ENCODE measurements at places on chromosomes 5 and 9.

GRCh38 chr9:77877976-77878375 lies 153.6 kb downstream of the GNAQ start:
- no peak for DNase-seq

GRCh38 chr5:126883564-126884245 lies 106.8 kb downstream of the LMNB1 start:
- no peak for DNase-seq

DNA sequence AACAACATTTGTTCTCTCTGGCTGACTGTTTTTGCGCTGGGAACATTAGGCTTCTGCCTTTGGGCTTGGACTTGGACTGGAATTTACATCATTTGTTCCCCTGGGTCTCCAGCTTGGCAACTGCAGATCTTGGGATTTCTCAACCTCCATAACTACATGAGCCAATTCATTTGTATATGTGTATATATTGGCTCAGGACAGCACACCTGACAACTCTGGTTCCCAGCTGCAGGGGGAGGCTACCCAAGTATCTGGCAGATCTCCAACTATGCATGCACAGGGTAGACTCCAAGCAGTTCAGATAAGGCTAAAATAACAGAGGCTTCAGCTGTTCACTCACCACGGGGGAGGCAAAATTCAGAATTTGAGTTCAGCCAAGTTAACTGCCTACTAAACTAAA lies 31.6 kb upstream of the F2RL1 start:
- peak; percentile 19 for DNase-seq

DNA sequence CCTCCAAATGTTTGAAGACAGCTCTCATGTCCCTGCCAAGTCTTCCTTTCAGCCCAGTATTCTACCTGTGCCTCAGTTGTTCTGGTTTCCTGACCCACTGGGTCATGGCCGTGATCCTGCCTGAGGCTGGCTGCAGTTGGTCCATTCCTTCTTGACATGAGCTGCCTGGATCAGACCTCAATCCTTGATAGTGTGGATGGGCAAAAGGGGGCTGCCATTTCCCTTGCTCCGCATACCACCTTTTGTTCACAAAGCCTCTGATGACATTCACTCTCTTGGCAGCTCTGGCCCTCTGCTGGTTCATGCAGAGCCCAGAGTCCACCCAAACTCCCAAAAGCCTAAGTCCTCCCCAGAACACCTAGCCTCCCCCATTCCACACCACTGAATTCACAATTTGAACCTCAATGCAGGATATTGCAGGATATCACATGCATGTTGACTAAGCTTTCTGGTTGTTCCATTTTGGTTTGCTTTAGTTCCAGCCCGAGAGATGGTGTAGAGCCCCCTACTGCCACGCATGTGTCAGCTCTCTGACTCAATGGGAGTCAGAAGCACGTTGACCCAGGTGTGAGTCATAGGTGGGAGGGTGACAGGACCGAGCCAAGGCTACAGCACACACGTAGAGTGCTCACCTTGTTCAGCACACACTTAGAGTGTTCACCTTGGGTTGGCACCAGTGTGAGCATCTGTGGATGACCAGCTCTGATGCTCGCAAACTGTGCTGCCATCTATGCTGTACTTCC lies 137.2 kb downstream of the MTX3 start:
- DNase-seq = no peak

DNA sequence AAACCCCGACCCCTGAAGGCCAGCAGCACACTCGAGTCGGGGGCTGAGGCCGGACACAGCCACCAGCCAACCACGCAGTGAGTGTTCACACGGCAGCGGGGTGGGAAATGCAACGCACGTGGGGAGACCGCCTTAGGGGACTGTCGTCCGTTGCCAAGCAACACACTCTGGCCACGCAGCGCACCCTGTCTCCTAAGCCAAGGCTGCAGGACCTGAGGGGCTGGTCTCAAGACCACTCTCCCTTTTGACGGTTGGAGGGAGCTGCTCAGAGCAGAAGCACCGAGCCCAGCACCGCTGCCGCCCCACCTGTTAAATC lies 7.5 kb downstream of the BRD9 start:
- no peak for DNase-seq

- DNase-seq = no peak
Measured at GRCh38 chr9:15374310-15374709, 48.4 kb upstream of the SNAPC3 start.

GRCh38 chr9:2655411-2655901 lies 33.9 kb downstream of the VLDLR start:
- DNase-seq = no peak

DNA sequence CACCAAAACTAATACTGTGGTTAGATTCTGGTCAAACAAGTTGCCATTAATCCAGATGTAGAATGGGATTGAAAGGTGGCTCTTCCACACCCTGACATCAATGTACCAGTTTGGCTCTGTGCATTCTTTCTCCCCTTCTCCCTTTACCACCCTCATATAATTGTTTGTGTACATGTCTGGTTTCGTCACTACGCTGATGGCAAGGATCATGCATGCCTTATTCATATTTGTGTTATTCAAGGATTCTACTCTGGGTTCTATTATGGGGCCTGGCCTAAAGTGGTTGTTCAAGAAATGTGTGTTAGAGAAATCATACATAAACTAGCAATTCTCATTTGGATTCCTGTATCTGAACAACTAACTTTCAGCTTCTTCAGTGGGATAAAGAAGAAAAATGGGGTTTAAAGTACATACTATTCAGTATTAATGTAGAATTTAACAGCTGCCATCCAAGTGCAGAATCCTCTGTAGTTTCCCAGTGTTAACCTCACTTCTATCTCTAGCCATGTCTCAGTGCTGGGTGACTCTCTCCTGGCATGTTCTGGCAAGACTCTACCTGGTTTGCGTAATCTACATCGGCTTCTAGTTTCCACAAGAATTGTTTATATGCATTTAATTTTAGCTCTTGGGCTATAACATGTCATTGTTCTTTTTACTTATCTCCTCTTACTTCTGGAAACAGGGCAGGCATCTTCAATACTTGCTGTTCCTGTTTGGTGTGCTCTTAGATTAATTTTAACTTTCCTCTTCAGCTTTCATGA lies 27.9 kb upstream of the CDKN2B start:
- DNase-seq = no peak

DNA sequence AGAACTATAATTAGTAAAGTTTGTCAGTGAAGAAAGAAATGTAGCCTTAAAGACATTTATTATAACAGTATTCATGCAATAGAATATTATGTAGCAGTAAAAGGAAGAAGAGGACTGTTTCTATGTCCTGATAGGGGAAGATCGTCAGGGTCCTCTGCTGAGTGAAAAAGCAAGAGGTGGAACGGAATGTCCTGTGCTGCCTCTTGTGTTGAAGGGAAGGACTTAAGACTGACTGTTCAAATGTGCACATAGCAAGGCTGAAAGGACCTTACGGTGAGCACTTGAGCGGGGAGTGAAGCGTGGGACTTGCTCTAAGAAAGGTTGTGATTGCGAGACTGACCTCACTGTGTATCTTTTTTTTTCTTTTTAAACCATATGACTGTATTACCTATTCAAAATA lies 63.2 kb downstream of the SNX24 start:
- no peak for DNase-seq

GRCh38 chr5:72600391-72600981 lies 93.3 kb upstream of the ZNF366 start:
- DNase-seq = no peak

GRCh38 chr5:74233091-74233490 lies 407.4 kb downstream of the ENC1 start:
- no peak for DNase-seq

DNA sequence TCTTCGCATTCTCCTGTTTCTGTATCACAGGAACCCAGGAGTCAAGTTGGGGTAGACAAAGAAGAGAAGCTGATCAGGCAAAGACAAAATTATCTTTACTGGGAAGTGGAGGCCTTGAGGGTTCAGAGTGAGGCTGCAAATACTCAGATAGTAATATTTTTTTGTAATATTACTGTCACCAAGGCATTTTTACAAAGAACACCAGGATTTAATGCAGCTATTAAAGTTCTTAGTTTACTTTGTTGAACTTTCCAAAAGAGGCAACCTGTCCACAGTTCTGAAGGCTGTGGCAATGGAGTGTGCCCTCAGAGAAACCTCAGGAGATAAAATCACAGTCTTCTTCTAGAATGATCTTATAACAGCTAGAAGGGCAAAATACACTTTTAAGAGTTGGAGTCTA lies 74.9 kb downstream of the PGM5 start:
- no peak for DNase-seq

GRCh38 chr5:53092242-53092641 lies 17.3 kb downstream of the MOCS2 start:
- no peak for DNase-seq

GRCh38 chr5:142726188-142726731 lies 40.4 kb upstream of the FGF1 start:
- DNase-seq = no peak

DNA sequence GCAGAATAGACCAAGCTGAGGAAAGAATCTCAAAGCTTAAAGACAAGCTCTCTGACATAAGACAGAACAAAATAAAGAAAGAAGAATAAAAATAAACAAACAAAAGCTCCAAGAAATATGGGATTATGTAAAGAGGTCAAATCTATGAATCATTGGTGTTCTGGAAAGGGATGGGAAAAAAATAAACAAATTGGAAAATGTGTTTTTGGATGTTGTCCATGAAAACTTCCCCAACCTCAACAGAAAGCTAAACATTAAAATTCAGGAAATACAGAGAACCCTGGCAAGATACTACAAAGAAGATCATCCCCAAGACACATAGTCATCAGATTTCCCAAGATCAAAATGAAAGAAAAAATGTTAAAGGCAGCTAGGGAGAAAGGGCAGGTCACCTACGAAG lies 662.0 kb upstream of the CDH18 start:
- DNase-seq = no peak

DNA sequence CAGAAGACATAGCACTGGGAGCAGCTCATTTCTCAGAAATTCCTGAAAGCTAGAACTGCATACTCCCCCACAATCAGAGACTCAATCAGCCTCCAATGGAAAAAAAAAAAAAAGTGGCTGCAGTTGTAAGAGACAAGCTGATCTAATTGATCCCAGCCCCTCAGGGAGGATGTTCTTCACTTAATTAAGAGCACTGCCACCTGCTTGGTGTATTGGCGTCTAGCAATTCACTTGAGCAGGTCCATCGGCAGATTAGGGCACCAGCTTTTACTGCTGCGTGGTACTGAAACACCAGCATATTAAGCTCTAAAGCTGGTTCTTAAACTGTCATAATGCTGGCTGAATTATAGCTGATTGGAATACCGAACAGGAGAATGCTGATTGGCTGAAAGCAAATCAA lies 1890.1 kb upstream of the WWC1 start:
- no peak for DNase-seq

- no peak for DNase-seq
Measured at GRCh38 chr5:143564417-143564816, 160.9 kb upstream of the NR3C1 start.

GRCh38 chr5:150302301-150303069 lies at the start of gene ARSI:
Gene ARSI, minus strand, starts transcription at chr5:150302905. Its CDS starts 532 bp downstream, at chr5:150302373.
- peak; percentile 47 for DNase-seq

GRCh38 chr5:2687746-2688145 lies 63.7 kb downstream of the IRX2 start:
- no peak for DNase-seq

- DNase-seq = no peak
Measured at GRCh38 chr5:102596951-102597350, 98.2 kb upstream of the SLCO6A1 start.

DNA sequence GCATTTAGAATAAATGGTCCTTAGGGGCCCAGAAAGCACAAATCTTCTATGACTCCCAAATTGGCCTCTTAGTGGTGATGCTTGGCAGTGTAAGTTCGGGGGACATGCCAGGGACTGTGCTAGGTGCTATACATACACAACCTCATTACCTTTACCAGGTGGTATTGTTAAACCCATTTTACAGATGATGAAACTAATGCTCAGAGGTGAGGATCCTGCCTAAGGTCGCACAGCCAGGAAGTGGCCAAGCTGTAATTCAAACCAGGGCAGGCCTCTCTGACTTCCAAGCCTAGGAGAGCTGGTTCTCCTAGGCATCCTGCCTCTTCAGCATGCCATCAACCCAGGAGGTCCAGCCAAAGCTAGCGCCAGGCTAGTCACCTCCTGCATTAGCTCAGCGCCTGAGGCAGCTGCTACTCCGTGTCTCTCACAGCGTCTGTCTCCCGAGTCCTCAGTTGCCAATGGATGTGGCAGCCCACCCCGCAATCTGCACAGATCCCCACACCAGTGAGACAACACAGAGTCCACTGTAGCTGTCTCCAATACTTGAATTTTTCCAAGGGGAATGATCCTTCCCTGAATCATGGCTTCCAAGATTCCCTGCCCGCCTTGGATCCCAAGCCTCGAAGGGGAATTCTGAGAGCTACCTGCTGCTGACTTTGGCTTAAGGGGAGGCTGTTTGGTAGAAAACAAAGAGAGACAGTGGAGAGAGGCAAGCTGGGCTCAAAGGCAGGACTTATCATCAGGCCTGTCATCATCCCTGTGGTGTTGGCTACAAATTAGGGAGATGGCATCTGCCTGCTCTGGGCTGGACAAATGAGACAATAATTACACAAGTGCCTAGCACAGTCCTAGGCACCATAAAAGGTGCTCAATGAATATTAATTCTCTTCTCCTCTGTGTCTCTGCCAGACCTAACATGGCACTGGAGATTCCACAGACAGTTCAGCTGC lies 52.6 kb downstream of the CRB2 start:
- no peak for DNase-seq

- DNase-seq = no peak
Measured at GRCh38 chr9:89563571-89564345, 41.1 kb upstream of the GADD45G start.

- no peak for DNase-seq
Measured at GRCh38 chr9:92480986-92481633, 1.2 kb downstream of the ASPN start.

DNA sequence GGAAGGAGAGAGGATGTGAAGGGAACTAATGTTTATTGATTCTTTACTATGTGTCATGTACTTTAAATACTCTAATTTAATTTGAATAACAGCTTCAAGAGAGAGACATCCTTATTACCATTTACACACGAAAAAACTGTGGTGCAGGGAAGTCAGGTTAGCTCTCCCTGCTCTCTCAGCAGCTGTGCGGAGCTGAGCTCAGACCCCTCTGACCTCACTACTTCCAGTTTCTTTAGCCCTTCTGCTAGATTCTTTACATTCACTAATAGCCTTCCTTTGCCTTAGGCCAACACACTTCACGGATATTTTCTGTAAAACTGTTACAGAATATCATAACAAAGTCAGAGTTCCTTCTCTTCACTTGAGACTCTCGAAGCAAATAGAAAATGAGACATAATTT lies 131.3 kb upstream of the ARRDC3 start:
- DNase-seq = no peak

- no peak for DNase-seq
Measured at GRCh38 chr9:88418715-88419540, 30.7 kb downstream of the SPIN1 start.

GRCh38 chr5:133777951-133778350 lies 165.6 kb upstream of the FSTL4 start:
- DNase-seq = no peak

- DNase-seq = no peak
Measured at GRCh38 chr9:128166169-128166568, 6.1 kb downstream of the BBLN start.

GRCh38 chr5:172944741-172945140 lies 14.5 kb upstream of the RPL26L1 start:
- no peak for DNase-seq
